ENCODE measurements at places on chromosomes 11 and 22. TPM values are rescaled to one million over a fixed set of nuclear protein-coding genes. Genes with fewer than 3 reads are reported as not detected.

DNA sequence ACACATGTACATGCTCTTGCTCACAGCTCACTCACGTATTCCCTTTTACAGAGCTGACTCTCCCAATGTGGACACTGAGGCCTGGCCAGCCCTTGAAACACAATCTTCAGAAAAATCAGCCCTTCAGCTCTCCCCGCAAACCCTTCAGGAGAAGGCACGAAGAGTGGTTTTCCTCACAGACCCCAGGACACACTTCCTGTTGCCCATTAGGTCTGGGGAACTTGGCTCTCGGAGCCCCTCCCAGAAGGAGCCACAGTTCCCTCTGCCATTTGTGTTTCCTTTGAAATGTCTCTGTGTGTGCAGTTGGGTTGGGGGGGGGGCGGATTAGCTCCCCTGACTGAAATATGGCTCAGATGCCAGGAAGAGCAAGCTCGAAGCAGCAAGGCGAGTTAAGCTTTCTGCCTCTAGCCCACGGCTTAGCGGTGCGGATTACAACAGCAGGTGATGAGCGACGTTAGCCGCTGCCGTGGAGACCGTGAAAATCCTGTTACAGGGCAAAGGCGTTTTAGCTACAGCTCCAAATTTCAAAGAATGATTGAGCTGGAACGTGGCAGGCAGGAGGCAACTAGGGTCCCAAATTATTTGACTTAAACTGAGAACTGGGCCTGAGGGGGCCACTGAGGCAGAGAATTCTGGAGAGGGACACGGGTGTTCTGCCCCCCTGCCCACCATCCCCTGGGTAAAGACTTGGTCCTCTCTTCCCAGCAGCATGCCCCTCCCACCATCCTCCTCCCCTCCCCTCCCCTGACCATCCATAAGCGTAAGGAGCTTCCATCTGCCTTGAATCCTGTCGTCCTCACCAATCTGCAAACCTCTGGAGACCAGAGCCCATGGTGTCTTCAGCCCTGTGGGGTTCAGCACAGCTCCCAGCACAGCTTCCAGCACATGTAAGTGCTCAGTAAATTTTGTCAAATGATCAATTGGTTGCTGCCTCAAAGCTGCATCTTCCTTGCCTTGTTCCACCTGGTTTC, 598.6 kb downstream of the BUD13 start:
- H3K27me3 ChIP-seq, result no peaks in the 10 kb centered on the region
- H3K4me3 ChIP-seq, result no peak overlapping the region
- H3K4me1 ChIP-seq, result no peaks in the 10 kb centered on the region
- H3K27ac ChIP-seq, result no peak overlapping the region
- no peaks in the 10 kb centered on the region for H3K36me3 ChIP-seq

- H3K27me3 ChIP-seq, result no peaks in the 10 kb centered on the region
- H3K4me3 ChIP-seq, result no peak overlapping the region
Measured at GRCh38 chr11:87213444-87213843, 175.7 kb downstream of the TMEM135 start.

GRCh38 chr11:76587820-76588454, 82.6 kb downstream of the LRRC32 start:
- H3K27me3 ChIP-seq, result no peaks in the 10 kb centered on the region
- H3K27ac ChIP-seq, result no peak overlapping the region
- H3K4me3 ChIP-seq, result no peak overlapping the region
- DNase-seq, result no peak
- H3K4me1 ChIP-seq, result no peaks in the 10 kb centered on the region

DNA sequence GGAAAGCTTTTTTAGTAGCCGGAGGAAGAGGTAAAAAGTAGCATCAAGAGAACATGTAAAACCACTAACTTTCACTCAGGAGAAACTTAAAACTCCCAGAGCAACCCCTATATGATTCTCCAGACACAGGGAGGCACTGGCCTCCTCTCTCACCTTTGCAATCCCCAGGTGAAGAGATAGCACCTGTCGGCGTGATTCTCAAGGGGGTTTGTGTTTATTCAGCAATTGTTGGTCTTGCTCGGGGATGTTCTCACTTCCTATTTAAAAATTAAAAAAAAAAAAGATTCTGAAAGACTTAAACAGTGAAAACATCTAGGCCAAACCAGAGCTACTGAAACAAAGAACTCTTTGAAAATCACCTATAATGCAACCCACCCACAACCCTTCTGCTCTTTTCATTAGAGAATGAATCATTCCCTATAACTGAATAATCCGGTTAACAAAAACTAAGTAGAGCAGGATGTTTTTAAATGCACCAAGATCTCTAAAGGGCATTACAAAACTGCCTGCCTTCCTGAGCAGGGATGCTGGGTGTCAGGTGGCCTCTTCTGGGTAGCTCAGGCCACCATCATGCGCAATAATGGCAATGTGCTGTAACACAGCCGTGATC, 24.9 kb downstream of the DHCR7 start:
- no peaks in the 10 kb centered on the region for H3K36me3 ChIP-seq
- no peak overlapping the region for H3K4me3 ChIP-seq
- H3K4me1 ChIP-seq, result no peaks in the 10 kb centered on the region
- H3K27ac ChIP-seq, result no peak overlapping the region
- peak; percentile 24 for DNase-seq

- DNase-seq, result no peak
- H3K4me3 ChIP-seq, result no peak overlapping the region
Measured at GRCh38 chr22:44133901-44134571, 46.7 kb upstream of the PARVG start.

- H3K27me3 ChIP-seq, result no peaks in the 10 kb centered on the region
- H3K4me3 ChIP-seq, result peak overlapping the region; percentile 66
- peak overlapping the region; percentile 81 for H3K27ac ChIP-seq
- DNase-seq, result peak; percentile 50
Measured at GRCh38 chr11:62544581-62545436, 1.8 kb downstream of the AHNAK start.

- H3K4me1 ChIP-seq, result no peaks in the 10 kb centered on the region
- H3K36me3 ChIP-seq, result no peaks in the 10 kb centered on the region
- no peak overlapping the region for H3K4me3 ChIP-seq
- peaks cover 17% of the 10 kb centered on the region for H3K27me3 ChIP-seq
- no peak overlapping the region for H3K27ac ChIP-seq
Measured at GRCh38 chr11:117479372-117479771, 151.7 kb downstream of the CEP164 start.

GRCh38 chr11:122248131-122248530, 132.1 kb upstream of the BLID start:
- no peak for DNase-seq
- no peak overlapping the region for H3K27ac ChIP-seq
- peaks cover 47% of the 10 kb centered on the region for H3K4me1 ChIP-seq
- no peaks in the 10 kb centered on the region for H3K36me3 ChIP-seq

DNA sequence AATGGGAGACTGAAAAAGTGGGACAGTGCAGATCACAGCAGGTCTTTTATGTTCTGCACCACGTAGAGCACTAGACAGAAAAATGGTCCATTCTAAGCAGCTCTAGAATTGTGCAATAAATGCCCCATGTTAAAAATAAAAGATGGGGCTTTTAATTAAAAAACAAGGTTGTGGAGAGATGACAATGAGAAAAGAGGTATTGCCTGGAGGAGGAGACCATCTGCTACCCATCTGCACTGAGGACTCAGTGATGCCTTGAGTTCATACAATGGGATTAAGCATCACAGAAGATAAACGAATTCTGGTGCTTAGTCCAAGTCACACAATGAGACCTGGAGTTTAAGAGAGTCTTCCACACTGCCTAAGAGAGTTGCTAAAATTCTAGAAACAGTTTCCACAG, 73.6 kb downstream of the PAK1 start:
- H3K27ac ChIP-seq, result no peak overlapping the region
- H3K27me3 ChIP-seq, result no peaks in the 10 kb centered on the region
- no peaks in the 10 kb centered on the region for H3K36me3 ChIP-seq
- no peak overlapping the region for H3K4me3 ChIP-seq
- H3K4me1 ChIP-seq, result peaks cover 7% of the 10 kb centered on the region

DNA sequence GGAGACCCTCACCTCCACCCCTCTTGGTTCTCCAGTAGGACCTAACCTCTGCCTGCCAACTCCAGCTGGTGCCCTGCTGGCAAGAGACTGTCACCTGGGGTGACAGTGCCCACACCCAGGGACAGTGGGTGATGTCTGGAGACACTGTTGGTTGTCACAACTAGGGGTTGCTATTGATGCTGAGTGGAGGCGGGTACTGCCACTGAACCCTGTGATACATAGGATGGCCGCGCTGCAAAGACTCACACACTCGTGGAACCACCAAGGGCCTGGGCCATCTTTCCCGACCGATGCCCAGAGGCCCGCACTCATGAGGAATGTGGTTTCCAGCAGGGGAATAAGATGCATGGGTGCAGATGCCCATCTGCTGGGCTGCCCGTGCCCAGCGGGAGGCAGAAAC, 143.2 kb downstream of the SHANK2 start:
- no peak overlapping the region for H3K27ac ChIP-seq
- no peak for DNase-seq
- no peaks in the 10 kb centered on the region for H3K4me1 ChIP-seq
- peaks cover 9% of the 10 kb centered on the region for H3K27me3 ChIP-seq
- no peak overlapping the region for H3K4me3 ChIP-seq

DNA sequence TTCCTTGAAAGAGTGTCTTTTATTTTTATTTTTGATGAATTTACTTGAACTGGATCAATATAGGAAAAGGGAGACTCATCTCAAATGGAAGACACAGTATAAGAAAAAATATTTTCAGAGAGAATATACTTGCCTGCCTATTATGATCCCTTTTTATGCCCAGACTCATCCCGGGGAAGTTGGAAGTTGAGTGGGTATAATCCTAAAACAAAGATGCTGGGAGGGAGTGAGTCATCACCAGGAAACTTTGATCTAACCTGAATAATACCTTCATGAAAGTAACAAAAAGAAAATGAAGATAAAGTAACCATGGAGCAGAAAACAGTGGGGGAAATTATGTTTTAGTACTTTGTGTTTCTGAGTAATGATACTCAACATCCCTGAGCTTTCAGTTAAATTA, 1514.0 kb downstream of the FAM181B start:
- no peaks in the 10 kb centered on the region for H3K36me3 ChIP-seq
- no peaks in the 10 kb centered on the region for H3K27me3 ChIP-seq
- H3K4me3 ChIP-seq, result no peak overlapping the region
- H3K4me1 ChIP-seq, result no peaks in the 10 kb centered on the region
- DNase-seq, result no peak
- H3K27ac ChIP-seq, result no peak overlapping the region

DNA sequence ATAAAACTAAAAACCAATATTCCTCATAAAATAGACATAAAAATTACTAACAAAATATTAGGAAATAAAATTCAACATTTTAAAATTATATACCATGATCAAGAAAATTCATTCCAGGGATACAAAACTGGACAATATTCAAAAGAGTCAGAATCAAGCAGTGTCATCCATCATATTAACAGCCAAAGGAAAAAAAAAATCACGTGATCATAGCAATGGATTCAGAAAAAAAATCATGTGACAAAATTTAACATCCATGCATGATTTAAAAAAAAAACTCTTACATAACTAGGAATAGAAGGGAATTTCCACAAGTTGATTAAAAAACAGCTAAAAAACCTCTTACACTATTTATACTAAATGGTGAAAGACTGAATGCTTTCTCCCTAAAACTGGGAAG, 95.3 kb upstream of the USP47 start:
- H3K27ac ChIP-seq, result no peak overlapping the region
- DNase-seq, result no peak
- H3K27me3 ChIP-seq, result peaks cover 12% of the 10 kb centered on the region
- H3K4me3 ChIP-seq, result no peak overlapping the region
- no peaks in the 10 kb centered on the region for H3K4me1 ChIP-seq
- H3K36me3 ChIP-seq, result no peaks in the 10 kb centered on the region

GRCh38 chr22:21718499-21718898, 17.1 kb downstream of the YPEL1 start:
- H3K36me3 ChIP-seq, result no peaks in the 10 kb centered on the region
- peaks cover 1% of the 10 kb centered on the region for H3K4me1 ChIP-seq
- no peak overlapping the region for H3K27ac ChIP-seq
- H3K27me3 ChIP-seq, result no peaks in the 10 kb centered on the region

GRCh38 chr11:112745973-112746372, 215.2 kb upstream of the NCAM1 start:
- H3K36me3 ChIP-seq, result no peaks in the 10 kb centered on the region
- H3K27ac ChIP-seq, result no peak overlapping the region
- peak; percentile 2 for DNase-seq

GRCh38 chr11:120565466-120566155, 54.1 kb downstream of the GRIK4 start:
- peak overlapping the region; percentile 47 for H3K4me3 ChIP-seq
- no peaks in the 10 kb centered on the region for H3K36me3 ChIP-seq
- peaks cover 32% of the 10 kb centered on the region for H3K27me3 ChIP-seq

DNA sequence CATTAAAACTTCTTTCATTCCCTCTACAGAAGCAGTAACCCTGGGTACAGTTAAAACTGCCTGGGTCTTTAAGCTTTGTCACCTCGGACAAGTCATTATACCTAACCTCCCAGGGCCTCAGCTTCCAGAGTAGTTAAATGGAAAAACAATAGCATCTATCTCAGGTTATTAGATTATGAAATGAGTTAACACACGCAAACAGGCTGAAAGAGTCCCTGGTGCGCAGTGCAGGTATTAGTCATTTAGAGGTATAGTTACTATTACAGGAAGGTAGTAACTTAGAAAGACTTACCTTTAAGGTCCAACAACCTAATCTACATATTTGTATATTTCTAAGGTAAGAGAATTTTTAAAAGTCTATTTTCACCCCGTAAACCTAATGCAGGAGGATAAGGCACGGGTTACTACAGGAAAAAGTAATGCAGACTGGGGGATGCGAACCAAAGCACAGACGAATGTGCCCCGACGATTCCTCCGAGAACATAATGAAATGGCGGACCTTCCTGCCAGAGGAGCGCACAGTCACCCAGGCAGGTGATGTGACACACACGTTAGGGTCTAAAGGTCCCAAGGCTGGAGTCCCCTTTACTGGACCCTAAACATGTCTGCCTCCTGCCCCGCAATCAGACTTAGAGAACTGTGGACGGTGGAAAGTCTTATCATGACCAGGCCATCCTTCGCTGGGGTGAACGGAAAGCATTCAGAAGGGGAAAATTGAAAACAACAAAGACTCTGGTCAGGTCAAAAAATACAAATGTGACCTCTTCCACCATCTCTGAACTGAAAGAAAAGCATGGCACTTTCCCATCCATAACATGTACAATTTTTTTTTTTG, 1.3 kb downstream of the NAP1L4 start:
- peak overlapping the region; percentile 87 for H3K27ac ChIP-seq
- peaks cover 24% of the 10 kb centered on the region for H3K4me1 ChIP-seq
- DNase-seq, result no peak

OR11H1 gene
- not detected for total RNA-seq

SYT13 gene
- 0.30 TPM for total RNA-seq

ACCS gene
- total RNA-seq, result 35.3 TPM

SAA4 gene
- total RNA-seq, result not detected

THY1 gene
- 187 TPM for total RNA-seq

MMP11 gene
- 6.8 TPM for total RNA-seq

RPUSD4 gene
- total RNA-seq, result 45.3 TPM
